Fibroblast of upper back skin (primary cell): ENCODE measurements at places on chromosomes 7 and 10.
A peak's percentile ranks its signal among the peaks of the same experiment; 100 is the strongest.

- no peak for DNase-seq
These were observed 39.9 kb upstream of the NRBF2 start for GRCh38 chr10:63093227-63093626.

DNA sequence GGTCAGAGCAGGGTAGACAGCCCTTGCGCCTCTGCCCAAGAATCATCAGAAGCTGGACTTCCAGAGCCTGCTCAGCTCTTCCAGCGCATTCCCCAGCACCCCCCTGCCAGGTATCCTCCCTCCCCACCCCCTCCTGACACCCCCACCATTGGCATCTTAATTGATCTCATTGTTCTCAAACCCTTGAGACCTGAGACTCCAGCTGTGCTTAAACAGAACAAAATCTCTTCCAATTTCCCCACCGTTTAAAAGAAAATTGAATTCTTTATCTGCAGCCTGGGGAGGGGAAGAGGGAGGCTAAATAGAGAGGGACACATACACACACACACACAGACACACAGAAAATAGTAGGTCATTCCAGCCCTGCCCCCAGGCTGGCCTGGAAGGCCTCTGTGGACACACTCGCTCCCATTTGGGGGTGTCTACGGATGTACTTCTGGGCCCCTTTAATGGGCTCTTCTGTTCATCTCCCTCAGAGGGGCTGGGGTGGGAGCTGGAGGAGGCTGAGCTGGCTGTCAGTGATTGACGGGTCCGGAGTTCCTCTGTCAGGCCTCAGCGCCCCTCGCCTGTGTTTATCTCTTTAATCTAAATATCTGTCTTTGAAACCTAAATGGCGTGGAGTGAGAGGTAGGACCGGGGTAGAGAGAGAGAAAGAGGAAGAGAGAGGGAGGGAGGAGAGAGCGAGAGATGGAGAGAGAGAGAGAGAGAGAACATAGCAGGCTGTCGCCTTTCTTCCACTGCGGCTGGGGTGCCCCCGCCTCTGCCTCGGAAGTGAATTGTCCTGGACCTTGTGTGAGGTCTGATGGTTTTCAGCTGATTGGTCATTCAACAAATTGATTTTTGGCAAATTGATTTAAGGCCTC lies 61.7 kb downstream of the C10orf105 start:
- no peak for DNase-seq

DNA sequence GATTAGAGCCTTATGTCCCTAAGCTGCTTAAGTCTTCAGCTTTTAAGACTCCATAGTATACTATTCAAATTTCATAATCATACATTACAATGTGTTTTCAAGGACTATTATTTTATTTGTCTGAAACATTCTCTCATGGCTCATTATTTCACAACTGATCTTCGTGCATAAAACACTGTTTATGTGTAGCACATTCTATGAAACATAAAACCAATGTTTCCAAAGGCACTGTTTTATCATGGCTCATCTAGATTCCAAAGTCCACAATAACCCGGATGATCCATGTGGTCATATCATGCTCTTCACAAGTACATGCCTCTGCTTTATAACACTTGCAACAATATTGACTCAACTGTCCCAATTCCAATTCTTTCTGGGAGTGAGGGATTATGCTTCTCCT lies 806.1 kb downstream of the TNS3 start:
- DNase-seq = no peak

DNA sequence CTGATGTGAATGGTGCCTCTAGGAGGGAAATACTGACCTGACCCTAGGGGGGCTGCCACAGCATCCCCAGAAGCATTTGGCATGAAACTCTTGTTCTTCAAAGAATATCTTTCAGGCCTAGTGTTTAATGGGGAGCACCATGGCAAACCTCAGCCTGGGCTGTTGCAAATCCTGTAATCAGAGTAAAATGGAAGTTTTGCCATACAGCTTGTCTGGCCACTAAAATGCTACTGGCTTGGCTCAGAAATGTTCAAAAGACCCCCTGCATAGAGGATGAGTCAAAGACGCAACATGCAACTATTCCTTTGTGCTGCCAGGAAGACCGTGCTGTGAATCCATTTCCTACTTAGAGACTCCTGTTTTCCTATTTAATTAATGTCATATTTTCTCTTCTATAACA lies 26.7 kb downstream of the HECW1 start:
- DNase-seq = peak; percentile 98

- DNase-seq = no peak
These were observed 634 bp upstream of the HOXA7 start for GRCh38 chr7:27156916-27157701.

DNA sequence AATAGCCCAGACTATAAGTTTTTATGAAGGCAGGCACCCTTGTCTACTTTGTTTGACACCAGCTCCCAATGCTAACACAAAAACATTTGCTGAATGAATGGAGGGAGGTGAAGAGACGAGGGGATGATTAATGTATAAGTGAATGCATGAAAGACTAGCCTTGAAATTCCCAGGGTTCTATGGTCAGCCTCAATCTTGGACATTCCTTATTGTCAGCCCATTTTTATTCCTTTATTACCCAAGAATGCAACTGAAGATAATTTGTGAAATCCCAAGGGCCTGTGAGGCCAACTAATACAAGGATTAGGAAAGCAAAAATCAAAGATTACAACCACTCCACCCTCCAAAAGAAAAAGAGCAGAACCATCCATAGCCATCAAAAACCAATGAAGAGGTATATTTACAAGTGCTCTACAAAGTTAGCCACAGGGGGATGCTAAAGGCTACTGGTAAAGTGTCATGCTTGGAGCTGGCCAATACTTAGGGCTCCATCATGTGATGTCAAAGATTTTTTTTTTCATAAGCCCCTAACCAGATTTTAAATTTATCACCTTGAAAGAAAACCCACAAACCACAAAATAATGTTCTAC lies 40.0 kb upstream of the ASAH2 start:
- DNase-seq = peak; percentile 35

- no peak for DNase-seq
These were observed 40.5 kb upstream of the RBM33 start for GRCh38 chr7:155603858-155604503.

DNA sequence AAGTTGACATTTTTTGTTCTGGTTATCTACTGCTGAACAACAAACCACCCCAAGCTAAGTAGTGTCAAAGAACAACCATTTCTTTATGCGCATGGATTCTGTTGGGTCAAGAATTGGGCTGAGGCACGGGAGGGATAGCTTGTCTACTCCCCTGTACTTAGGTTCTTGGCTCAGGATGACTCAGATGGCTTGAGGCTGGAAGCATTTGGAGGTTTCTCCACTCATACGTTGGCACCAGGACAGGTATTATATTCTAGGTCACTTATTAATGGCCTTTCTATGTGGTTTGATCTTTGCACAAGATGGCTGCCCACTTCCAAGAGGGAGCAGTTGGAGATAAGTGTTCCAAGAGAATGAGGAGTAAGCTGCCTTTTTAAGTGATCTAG lies 11.8 kb upstream of the TFAM start:
- no peak for DNase-seq

GRCh38 chr10:3000048-3000447 lies 67.3 kb upstream of the PFKP start:
- no peak for DNase-seq

DNA sequence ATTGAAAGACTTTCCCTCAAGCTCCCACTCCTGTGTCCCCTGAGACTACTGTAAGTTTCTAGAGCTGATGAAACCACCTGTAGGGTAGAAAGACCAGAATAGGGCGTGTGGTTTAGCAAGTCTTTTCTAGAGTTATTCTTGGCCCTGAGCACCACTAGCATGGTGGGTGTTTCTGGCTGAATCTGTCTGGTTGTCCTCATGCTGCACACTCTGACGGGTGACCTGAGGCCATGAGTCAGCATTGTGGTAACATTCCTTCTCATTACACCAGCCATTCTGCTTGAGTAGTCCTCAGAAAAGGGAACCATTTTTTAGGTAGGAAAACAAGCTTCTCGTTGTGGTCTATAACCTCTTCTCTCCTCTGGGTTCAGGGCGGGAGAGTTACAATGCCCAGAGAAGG lies 250.3 kb downstream of the SNX13 start:
- peak; percentile 98 for DNase-seq

- no peak for DNase-seq
These were observed 213.7 kb downstream of the GRID1 start for GRCh38 chr10:86152911-86153310.

DNA sequence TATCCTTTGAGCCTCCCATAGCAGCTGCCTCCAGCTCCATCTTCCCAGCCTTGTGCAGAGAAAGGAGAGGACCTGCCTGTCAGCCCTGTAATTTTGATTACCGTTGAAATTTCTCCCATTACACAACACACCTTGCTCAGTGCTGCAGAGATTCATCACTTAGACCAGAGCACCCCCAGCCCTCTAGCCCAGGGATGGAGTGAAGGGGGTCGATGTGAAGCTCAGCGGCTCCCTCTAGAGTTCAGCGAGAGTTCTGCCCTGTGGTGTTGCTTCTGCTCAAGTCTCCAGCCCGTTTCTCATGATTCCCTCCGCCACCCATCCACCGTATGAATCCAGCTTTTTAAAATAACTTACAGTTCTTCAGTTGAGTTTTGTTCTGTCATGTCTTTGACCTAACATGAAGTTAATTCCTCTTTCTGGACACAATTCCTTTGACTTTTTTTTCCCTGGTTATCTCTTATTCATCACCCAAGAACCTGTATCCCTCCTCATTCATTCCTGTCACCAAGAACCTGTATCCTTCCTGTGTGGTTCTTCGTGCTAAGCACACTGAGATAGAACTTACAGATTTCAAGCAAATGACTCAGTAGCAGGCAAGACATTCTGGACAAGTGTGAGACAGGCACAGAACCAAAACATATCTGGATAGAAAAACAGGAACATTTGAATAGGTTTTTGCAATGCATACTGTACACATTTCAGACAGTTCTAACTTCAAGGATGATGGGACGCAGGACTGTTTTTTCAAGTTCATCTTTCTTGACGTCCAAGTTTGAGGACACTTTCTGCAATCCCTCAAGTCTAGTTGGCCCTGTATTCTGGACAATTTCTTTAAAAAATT lies 35.0 kb upstream of the ZNF32 start:
- DNase-seq = peak; percentile 28

DNA sequence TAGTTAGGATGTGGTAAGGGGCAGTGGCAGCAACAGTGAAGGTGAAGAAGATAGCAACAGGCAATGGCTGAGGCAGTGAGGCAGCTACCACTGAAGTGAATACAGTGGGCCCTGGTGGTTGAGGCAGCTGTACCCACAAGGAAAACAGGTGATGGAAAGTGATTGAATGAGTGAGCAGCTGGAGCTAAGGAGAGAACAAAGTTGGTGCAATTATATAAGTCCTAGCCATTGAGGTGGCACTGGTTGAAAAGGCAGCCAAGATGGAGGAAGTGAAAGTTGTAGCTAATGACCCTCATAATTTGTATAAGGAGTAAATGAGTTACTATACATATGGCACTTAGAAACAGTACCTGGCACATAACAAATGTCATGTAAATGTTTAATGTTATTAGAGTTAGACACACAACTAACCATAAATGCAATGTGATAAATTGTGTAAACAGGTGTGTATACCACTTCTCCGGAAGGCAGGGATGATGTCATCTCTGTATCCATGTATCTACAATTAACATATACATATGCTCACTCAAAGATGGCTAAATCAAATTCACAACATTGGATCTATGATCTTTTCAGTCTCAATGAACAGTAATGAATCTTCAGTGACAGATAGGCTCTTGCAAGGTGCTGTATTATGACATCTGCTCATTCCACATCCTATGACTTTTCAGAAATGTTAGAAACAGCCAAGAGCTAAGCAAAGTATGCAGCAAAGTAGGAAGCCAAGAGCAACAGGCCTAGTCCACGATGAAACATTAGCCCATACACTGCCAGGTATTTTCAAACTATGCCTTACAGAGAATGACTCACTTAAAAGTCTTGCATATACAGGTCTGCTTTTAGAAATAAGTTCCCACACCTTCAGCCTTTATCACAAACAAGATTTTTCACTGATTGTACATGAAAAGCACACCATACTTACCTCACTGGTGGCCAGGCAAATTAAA lies 10.7 kb downstream of the XPNPEP1 start:
- DNase-seq = peak; percentile 78

- DNase-seq = no peak
These were observed 1.9 kb upstream of the GAL3ST4 start for GRCh38 chr7:100170101-100170897.

DNA sequence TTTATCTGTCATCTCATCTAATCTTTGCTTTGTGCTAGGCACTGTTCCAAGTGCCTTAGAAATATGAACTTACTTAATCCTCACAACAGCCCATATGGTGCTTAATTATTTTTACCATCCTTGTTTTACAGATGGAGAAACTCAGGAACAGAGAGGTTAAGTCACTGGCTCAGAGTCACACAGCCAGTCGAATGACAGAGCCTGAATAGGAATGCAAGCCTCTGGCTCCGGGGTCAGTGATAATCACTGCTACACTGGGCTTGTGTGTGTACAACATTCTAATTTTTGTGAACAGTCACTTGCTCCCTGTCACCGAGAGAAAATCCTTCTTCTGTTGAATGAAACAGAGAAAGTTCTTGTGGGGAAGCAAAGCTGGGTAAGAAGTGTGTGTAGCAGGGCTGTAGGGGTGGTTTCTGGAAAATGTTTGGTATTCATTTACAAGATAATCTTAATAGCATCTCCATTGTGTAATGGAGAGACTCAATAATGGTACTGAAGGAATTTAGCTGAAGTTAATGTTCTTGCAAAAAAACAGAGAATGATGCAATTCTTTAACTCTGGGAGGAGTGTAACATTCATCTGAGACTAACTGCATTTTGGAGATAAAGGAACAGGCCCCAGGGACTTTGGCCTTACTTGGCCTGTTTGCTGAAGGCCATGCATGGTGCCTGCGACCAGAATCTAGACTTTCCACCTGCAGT lies 290.6 kb downstream of the FRMD4A start:
- peak; percentile 85 for DNase-seq

GRCh38 chr10:29157321-29157720 lies 131.5 kb upstream of the LYZL1 start:
- no peak for DNase-seq

GRCh38 chr10:95214793-95215192 lies 20.8 kb downstream of the ACSM6 start:
- no peak for DNase-seq

DNA sequence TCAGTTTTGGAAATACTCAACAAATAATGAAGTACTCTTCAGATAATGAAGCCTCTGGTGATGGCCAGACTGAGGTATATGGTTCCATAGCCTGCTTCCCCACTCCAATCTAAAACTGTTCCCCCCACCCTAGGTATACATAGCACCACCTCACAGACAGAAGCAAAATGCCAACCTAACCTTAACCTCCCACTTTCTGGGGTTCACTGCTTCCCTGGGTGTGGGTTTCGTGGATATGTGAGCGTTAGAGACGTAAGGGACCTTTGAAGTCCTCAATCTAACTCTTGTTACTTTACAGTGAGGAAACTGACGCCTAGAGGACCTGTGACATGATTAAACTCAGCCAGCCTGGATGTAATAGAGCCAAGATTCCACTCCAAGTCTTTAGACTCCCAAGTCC lies 1.4 kb downstream of the RHBDD2 start:
- no peak for DNase-seq

GRCh38 chr10:96152437-96152836 lies 22.3 kb downstream of the ZNF518A start:
- no peak for DNase-seq

- DNase-seq = peak; percentile 10
These were observed 19.4 kb downstream of the CDK13 start for GRCh38 chr7:39969431-39969830.

GRCh38 chr10:120506674-120507073 lies 49.6 kb downstream of the PLPP4 start:
- DNase-seq = peak; percentile 64

GRCh38 chr10:15681076-15681475 lies 38.6 kb downstream of the ITGA8 start:
- DNase-seq = no peak
